CD8-positive, alpha-beta memory T cell (primary cell): ENCODE measurements at places on chromosomes 11 and 22.
A peak's percentile ranks its signal among the peaks of the same experiment; 100 is the strongest.

GRCh38 chr11:122816761-122817520, 21.4 kb upstream of the CRTAM start:
- DNase-seq, result no peak

DNA sequence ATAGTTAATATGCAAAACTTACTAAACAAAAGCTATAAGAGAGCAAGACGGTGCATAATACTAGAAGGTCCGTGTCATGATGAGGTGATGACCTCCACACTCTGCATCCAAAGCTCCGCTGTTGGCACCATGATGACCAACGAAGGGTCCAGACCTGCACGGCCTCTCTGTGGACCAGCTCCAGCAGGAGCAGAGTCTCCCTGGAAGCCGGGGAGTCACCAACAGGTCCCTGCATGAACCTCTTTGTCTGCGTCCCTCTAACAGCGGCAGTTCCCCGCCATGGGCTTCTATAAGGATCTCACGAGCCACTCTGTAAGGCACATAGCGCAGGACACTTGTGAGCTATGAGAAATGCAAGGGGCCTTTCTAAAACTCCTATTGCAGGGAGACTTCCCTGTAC, 517.3 kb downstream of the BRD1 start:
- no peak for DNase-seq

DNA sequence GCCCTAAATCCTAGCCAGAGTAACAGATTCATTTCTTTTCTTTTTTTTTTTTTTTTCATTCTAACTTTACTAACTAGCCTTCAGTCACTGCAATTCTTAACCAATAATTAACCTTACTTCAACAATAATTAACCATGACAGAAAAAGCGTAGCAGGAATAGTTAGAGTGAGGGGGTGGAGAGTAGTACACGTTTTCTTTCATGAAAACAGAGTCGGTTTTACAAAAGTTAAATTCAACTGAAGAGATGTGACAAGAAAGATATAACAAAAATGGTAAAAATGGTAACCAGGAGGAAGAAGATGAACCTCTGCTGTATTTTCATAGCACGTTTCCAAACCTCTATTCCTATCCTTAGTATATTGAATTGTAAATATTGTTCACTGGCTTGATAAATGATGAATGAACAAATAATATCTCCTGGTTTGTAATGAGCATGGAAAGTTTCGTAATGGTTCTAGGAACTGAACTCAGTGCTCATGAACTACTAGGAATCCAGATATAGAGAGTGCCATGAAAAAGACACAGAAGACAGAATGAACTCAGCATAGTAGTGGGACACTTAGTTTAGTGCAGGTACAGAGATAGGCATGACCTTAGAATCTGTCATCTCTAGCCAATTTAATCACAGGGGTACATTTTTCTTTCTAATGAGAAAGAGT, 116.5 kb upstream of the ANO5 start:
- DNase-seq, result no peak

- DNase-seq, result no peak
Observed at GRCh38 chr22:32712644-32713355, 88.7 kb upstream of the TIMP3 start.

- DNase-seq, result peak; percentile 66
Observed at GRCh38 chr11:6737872-6738466, 33.8 kb downstream of the OR2AG2 start.

DNA sequence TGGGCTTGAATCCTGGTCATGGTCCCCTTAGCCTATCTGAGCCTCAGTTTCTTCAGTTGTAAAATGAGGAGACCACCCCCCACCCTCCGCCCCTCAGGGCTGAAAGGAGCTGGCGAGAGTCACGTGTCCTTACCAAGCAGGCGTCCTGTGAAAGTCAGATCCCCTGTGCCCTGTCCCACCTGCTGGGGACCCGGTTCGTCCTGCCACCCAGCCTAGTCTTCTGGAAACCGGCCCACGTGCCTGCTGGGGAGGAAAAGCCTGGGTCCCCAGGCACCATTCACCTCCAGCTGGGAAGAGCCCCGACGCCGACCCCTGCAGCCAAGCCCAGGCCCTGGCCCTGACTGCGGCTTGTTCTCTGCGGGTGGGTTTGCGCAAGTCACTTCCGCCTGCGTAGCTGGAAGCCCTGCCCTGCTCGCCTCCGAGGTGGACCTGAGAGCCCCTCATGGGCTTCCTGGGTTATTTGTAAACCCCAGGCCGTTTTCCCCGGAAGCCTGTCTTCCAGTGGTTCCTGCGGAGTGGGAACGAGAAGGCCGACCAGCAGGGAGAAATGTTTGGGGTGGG, 679 bp upstream of the SSH3 start:
- no peak for DNase-seq

GRCh38 chr11:25057861-25058260, 561.0 kb downstream of the LUZP2 start:
- no peak for DNase-seq

DNA sequence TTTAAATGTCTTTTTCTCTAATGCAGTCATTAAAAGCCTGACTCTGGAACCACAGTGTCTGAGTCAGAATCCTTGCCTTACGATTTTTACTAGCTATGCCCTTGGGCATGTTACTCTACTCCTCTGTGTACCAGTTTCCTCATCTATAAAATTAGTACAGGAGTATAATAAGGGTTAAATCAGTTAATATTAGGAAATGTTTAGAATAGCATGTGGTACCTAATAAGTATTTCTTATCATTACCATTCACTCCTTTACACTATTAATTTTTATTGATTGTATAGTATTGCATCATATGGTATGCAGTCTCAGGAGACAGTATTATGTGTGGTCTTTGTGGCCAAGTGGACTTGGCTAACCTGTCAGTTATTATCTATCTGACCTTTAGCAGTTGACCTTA, 68.2 kb downstream of the METTL15 start:
- no peak for DNase-seq

DNA sequence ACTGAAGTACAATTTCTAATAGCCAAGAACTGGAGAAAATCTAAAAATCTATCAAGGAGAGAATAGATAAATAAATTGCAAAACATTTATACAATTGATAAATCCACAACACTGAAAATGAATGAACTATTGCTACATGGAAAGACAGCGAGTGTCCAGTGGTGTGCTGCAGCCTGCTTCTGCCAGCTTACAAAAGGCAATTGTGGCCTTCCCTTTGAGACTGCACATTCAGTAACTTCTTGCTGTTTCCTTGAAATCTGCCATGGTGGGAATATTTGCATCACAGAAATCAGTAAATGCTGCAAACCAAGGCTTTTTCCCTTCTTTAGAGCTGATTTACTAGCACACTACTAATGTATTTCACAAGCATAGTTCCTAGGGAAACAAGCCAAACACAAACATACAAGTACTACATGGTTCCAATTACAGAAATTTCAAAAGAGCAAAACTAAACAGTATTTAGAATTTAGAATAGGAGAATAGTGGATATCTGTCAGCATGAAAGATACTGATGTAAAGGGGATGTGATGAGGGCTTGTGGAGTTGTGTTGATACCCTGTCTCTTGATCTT, 76.9 kb upstream of the TRIM77 start:
- no peak for DNase-seq

GRCh38 chr11:86251345-86251744, 6.8 kb downstream of the EED start:
- no peak for DNase-seq

DNA sequence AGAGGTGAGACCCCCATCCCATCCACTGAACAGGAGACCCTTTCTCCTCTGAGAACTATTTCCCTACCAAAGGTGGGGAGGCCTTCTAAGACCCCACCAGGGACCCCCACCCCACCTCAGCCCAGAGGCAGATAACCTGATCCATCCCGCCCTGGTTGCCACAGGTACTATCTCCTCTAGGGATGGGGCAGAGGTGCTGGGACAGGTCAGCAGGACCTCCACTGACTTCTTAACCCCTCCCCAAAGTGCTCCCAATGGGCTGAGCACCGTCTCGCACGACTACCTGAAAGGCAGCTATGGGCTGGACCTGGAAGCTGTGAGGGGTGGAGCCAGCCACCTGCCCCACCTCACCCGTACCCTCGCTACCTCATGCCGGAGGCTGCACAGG, 4.3 kb downstream of the INPPL1 start:
- no peak for DNase-seq

GRCh38 chr22:24894220-24894975, 52.1 kb downstream of the LHFPL7 start:
- no peak for DNase-seq

- DNase-seq, result no peak
Observed at GRCh38 chr11:83521647-83522596, 235.8 kb upstream of the CCDC90B start.

DNA sequence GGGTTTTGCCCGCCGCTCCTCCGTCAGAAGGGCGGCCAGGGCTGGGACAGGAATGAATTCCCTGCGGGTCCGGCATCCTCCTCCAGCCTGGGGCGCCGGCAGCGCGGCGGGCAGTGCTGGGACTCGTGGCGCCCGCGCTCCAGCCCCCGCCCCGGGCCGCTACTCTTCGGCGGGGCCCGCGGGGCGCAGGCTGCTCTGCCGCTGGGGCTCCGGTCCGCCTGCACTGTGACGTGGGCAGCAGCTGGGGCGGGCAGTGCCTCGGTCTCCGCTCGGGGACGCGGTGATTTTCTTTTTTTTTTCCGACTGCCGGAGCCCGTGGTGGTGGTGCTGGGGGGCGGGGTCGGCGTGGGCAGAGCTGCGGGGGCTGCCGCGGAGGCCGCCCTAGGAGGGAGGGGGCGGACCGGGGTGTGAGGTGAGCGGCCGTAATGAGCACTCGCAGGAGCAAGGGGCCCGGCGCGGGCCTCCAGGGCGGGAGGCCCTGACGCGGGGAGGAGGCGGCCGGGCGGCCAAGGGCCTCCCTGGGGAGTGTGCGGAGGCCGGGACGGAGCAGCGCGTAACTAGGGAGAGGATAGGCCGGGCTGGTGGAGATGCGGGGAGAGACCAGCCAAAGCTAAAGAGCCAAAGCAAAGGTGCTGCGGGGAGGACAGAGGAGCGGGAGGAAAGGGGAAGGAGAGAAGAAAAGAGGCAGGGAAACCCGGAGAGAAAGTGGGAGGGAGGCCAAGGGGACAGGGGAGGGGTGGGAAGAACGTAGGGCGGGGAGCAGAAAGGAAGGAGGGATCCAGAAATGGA, 73.3 kb upstream of the ZBED5 start:
- DNase-seq, result peak; percentile 16

GRCh38 chr22:23500508-23501260, 79.4 kb downstream of the IGLL1 start:
- DNase-seq, result no peak

DNA sequence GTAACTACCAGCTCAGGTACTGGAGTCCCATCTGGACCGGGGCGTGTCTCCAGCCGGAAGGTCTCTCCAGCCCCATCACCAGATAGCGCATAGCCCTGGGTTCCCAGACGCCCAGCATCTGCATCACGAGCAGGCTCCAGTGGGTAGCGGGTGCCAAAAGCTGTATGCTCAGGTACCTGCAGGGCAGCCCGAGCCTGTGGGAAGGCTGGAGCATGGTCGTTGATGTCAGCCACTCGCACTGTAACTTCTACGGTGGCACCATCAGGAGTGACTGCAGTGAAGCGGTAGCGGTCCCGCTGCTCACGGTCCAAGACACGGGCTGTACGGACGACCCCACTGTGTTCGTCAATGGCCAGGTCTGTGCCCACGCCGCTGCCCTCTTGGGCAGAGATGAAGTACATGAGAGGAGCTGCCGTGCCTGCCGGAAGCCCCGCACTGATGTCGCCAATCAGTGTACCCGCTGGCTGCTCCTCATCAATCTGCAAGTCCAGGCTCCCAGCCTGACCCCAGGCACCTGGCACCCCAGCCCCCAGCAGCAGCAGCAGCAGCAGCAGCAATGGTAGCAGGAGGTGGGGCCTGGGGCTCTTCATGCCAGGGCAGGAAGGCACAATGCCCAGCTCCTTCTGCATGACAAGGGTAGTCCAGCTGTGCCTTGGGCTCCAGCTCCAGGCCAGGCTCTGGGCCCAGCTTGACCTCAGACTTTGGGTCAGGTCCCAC, 14.5 kb downstream of the DCHS1 start:
- no peak for DNase-seq

DNA sequence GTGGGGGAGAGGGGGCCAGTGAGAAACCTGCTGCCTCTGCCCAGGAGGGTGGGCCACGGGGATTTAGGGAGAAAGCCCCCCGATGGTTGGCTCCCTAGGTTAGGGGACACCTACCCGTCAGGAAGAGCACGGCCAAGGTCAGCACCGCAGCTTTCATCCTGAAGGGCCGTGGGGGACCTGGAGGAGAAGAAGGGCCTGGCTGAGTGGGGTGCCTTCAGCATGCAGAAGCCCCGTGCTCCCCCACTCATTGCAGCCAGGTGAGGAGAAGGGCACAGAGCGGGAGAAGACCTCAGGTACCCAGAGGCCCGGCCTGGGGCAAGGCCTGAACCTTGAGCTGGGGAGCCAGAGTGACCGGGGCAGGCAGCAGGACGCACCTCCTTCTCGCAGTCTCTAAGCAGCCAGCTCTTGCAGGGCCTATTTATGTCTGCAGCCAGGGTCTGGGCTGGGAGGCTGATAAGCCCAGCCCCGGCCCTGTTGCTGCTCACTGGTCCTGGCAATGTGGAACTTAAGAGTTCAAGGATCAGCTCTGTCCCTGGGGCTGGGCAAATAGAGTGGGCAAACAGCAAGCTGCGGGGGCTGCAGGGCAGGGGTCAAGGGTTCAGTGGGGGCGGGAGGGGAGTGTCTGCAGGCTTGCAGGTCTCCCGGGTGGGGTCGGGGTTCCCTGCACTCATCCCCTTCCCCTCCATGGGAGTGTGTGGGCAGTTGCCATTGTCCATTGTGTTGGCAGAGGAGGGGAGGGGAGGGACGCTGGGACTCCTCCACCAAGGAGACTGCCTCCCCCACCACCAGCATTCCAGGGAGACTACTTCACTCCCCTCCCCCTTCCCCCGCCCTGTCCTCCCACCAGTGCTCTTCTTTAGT, at the start of gene APOA1:
Gene APOA1, minus strand, starts transcription at position 392 of the 861 bp plus-strand sequence. Its CDS starts 235 bp downstream, at position 157.
- no peak for DNase-seq

GRCh38 chr11:14669958-14670357, 26.4 kb downstream of the PDE3B start:
- DNase-seq, result no peak

DNA sequence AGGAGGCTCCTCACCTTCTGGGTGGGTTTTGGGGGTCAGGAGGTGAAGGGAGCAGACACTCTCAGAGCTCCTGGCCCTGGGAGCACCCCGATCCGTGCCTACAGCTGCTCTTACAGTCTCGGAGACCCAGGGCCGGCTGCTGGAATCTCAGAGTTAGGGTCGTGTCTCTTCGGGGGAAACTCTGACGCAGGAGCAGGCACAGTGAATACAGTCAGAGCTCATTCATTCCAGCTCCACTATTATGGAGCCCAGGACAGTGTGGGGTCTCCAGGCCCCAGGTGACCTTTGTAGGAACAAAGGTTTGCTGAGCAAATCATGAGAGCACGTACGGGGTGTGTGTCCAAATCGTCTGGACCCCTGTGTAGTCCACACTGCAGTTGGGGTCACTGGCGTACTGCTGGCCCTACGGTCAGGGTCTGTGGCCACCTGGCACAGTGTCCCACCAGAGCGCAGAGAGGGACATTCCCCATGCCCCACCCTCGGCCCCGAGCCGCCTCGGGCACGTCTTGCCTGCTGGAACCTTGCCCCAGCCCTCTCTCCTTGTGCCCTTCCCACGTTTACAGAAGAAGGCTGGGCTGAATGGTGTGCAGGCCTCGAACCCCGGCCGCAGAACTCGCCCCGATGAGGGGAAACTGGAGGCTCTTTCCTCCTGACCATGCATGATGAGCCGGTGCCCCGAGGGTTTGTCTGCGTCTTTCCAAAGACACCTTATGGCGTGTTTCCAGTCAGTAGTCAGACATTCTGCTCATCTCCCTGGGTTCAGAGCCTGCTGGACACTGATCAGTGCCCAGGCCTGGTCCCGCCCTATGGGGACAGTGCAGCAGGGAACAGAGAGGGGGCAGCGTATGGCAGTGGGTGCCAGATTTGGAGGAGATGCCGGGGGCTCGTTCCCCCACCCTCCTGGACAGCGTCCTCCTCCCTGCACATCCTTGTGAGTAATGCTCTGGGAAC, 1166.6 kb downstream of the BRD1 start:
- DNase-seq, result no peak

- no peak for DNase-seq
Observed at GRCh38 chr11:75203138-75203537, 37.4 kb upstream of the TPBGL start.
